Stimulated activated CD8-positive, alpha-beta memory T cell treated with anti-CD3 and anti-CD28 coated beads, Interleukin-15, amount 100 ng/mL, for 1 hour (primary cell): ENCODE measurements at places on chromosomes 16 and 17.

DNA sequence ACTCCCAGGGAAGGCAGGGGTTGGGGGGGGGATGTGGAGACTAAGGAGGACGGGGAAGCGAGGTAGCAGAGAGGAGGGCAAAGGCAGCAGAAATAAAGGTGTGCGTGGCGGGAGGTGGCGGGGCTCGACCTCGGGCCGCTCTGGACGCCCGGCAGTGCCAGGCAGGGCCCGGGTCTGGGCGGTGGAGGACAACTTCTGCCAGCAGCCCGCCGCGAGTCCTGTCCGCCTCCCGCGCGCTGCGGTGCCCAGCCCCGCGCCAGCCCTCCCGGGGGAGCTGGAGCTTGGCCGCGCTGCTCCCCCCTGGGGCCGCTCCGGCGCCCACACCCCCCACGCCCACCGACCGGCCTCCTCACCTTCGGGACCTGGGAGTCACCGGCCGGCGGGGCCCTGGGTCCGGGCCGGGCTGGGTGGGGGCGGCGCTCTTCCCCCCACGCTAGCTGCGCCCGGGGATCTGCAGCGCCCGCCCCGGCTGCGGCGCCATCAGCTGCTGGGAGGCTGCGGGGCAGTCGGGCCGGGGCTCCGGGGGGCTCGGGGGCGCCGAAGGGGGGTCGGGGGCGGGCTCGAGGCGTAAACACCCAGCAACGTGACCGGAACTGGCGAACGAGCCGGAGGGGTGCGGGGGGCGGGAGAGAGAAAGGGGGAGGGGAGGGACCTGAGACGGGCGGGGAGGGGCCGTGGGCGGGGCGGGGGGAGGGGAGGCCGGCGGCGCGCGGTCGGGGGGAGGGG is at the start of gene CCDC92B:
Gene CCDC92B (minus strand): TSS at position 595 of the 726 bp plus-strand sequence. CDS start 14,507 bp downstream, outside the sequence.
- no peak for DNase-seq

GRCh38 chr17:78434455-78435329 is 56.2 kb downstream of the PGS1 start:
- DNase-seq: no peak

DNA sequence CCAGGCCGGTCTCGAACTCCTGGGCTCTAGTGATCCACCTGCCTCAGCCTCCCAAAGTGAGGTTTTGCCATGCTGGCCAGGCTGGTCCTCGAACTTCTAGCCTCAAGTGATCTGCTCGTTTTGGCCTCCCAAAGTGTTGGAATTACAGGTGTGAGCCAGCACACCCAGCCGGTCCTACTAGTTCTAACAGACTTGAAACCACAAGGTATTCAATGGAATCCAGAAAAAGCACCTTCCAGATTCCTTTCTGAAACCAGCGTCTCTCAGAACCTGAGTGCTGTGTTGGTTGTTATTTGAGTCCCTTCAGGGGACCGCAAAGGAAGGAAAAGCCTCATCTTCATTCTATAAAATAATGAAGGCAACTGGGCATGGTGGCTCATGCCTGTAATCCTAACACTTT is 4.1 kb downstream of the KRABD2 start:
- no peak for DNase-seq

GRCh38 chr17:58060596-58061191 is 22.5 kb upstream of the DYNLL2 start:
- no peak for DNase-seq

GRCh38 chr17:55518510-55518909 is 7.3 kb upstream of the SMIM36 start:
- no peak for DNase-seq

DNA sequence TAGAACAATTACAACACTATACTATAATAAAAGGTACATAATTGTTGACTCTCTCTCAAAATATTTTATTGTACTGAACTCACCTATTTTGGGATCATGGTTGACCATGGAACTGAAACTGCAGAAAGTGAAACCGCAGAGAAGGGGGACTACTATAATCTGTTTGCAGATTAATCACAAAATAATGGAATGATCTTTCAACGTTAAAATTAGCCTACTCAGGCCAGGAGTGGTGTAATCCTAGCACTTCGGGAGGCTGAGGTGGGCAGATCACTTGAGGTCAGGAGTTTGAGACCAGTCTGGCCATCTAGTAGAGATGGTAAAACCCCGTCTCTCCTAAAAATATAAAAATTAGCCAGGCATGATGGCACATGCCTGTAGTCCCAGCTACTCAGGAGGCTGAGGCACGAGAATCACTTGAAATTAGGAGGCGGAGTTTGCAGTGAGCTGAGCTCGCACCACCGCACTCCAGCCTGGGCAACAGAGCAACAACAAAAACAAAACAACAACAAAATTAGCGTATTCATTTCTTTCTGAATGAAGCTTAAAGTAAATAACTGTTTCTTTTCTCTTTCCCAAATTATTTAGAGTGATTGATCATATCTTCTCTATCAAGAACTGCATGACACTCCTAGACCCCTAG is 45.6 kb downstream of the IKZF3 start:
- no peak for DNase-seq

- no peak for DNase-seq
Observed at GRCh38 chr16:53960050-53960812, 256.3 kb downstream of the FTO start.

- peak; percentile 41 for DNase-seq
Observed at GRCh38 chr17:3683054-3683511, 12.9 kb downstream of the P2RX5 start.

GRCh38 chr16:48590476-48590875 is 19.5 kb downstream of the N4BP1 start:
- DNase-seq: no peak
